ENCODE measurements at places on chromosomes 7 and 10.

- DNase-seq, result no peak
Observed at GRCh38 chr7:37332243-37333016, 116.2 kb downstream of the ELMO1 start.

- no peak for DNase-seq
Observed at GRCh38 chr10:127353544-127353943, 157.2 kb upstream of the INSYN2A start.

- no peak for DNase-seq
Observed at GRCh38 chr10:70481105-70481504, 2.5 kb downstream of the PALD1 start.

- peak; percentile 76 for DNase-seq
Observed at GRCh38 chr10:87660484-87661133, 931 bp downstream of the PAPSS2 start.

All from RCC 7860 (cell line).